ENCODE measurements at places on chromosomes 3 and 15.

- DNase-seq: no peak
Observed at GRCh38 chr3:45225465-45226205, 452 bp downstream of the TMEM158 start.

GRCh38 chr3:193772422-193772763 lies 179.4 kb downstream of the OPA1 start:
- no peak for DNase-seq

GRCh38 chr3:77078279-77078678 lies 38.4 kb downstream of the ROBO2 start:
- DNase-seq: no peak

- DNase-seq: no peak
Observed at GRCh38 chr3:188926111-188926510, 245.7 kb upstream of the TPRG1 start.

GRCh38 chr3:54878145-54878544 lies 49.7 kb downstream of the LRTM1 start:
- no peak for DNase-seq

DNA sequence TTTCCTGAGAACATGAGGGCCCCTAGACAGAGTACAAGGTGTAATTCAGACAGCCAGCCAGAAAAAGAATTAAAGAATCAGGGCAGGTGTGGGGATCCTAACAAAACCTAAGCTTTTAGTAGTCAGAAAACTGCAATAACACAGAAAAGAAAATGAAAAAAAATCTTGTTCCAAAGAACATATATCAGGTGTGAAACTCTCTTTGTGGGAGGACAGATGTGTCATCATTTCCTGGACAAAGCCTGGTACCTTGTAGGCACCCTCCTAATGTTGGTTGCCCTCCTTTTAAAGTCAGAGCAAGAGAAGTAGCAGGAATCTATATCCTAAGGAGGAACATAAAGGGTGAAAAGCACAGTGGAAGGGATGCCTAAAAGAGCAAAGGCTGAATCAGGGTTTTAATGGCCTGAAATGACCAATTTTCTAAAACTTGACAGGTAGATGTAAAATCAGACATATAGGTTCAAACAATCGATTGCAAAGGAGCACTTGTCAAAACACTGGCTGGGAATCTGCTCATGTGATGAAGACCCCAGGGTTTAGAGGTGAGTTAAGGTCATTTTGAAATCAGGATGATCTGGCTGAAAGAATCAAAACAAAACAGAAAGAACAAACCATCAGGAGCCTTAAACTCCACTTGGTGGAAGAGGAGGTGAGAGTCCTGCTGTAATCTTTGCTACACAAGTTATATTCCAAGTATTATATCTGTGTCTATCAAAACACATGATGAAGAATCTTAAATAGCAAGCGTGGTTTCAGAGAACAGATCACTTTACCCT lies 54.9 kb downstream of the TGFBR2 start:
- DNase-seq: no peak

- DNase-seq: no peak
Observed at GRCh38 chr3:26099692-26100091, 309.8 kb downstream of the OXSM start.

DNA sequence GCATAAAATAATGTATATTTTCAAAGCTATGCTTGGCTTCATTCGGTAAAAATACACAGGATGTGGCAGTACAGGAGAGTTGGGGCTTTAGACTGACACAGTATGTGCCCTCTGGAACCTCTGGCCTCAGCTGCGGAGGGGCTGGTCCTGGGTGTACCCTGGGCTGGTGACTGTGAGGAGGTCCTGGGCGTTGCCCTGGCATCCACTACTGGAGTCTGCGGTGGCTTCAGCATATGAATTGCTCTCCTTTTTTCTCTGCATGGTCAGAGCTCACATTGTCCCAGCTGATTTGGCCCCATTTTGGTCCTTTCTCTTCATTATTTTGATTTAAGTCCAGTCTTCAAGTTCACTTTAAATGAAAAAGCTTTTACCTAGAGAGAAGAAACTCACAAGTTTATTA lies 40.5 kb upstream of the CORO2B start:
- no peak for DNase-seq

GRCh38 chr3:53046171-53047170 lies 598 bp upstream of the SFMBT1 start:
- no peak for DNase-seq

DNA sequence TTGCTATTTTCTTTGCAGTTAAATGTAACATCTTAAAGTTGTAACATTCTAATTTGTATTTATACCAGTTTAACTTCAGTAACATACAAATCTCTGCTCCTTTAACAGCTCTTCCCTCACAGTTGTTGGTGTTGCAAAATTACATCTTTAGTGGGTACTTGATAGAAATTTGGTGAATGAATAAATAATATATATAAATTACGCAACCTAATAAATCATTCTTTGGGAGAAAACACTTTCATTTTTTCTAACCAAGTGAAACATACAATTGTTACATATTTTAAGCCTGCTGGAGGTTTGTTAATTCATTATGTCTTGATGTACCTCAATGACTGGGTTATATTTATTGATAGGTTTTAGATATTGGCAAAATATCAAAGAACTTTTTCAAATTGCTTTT lies 118.8 kb downstream of the PLD1 start:
- DNase-seq: no peak

GRCh38 chr3:190000187-190000860 lies 120.4 kb downstream of the P3H2 start:
- no peak for DNase-seq

- no peak for DNase-seq
Observed at GRCh38 chr15:40338041-40338657, 2.6 kb downstream of the CCDC9B start.

GRCh38 chr3:146035366-146035765 lies 125.6 kb downstream of the PLOD2 start:
- DNase-seq: no peak

DNA sequence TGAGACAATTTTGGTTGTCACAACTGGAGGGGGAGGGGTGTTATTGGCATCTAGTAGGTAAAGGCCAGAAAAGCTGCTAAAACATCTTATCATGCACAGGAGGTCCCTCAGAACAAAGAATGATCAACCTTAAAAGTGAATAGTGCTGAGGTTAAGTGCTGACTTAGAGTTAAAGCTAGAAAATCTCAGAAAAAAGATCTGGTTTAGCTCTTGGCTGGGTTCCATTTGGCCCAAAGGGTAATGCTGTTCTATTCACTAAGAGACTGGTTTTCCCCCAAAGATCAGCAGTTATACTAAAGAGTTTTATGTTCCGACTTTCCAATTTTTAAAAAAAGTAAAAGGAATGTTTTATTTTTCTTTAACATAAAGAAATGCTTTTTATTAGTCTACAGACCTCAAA lies 15.6 kb downstream of the DCBLD2 start:
- DNase-seq: no peak

DNA sequence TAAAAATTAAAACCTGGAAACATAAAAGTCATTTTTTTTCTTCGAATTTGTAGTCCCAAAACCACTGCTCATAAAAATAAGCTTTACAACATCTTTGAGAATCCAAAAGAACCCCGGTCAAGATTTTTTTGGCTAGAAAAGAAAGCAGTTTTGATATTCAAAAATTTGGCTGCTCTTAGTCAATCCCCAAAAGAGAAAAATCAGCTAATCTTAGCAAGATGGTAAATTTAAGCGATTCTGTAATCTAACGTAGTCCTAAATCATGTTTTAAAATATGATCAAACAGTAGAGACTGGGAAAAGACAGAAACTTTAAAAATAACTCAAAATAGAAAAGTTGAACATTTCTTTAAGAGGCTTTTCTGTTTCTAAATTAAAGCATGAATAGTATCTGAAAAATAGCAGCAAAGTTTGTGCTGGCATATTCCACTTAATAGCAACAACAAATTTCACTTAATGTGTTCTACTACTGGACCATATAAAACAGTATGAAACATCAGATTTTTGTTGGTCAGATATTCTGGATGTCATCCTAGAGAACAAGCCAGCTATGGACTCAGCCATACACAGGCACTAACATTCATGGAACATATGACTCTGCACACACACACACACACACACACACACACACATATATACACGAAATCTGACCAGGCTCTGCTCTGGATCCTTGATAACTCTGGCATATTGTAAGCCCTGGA lies 19.1 kb upstream of the NR2F2 start:
- DNase-seq: no peak

DNA sequence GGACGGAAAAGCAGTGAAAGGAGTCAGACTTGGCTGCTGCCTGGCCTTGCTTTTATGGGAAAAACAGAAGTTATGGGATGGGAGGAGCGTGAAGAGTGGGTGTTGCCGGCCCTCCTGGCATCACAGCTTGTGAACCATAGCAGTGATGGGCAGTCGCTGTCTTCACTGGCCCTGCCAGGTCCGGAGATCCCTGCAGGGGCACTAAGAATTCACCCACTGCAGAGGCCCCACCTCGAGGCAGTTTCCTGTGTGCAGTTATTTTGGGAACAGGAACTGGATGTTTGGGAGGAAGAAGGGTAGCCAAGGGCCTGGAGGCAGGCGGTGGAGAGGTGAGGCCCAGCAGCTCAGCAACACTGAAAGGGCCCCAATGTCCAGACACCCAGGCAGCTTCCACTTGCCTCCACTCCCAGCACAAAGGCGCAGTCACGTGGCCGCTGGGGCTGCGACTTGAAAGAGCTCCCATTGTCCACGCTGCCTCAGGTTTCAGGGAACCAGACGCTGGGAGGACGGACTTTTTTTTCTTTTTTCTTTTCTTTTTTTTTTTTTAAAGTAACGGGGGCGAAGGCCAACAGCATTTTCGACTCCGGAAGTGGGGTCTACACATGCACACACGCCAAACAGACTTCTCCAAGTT lies 255.6 kb downstream of the ZNF621 start:
- DNase-seq: no peak

- no peak for DNase-seq
Observed at GRCh38 chr3:138492980-138493675, 58.7 kb downstream of the ESYT3 start.

GRCh38 chr3:112557976-112558375 lies 3.8 kb downstream of the ATG3 start:
- DNase-seq: no peak

DNA sequence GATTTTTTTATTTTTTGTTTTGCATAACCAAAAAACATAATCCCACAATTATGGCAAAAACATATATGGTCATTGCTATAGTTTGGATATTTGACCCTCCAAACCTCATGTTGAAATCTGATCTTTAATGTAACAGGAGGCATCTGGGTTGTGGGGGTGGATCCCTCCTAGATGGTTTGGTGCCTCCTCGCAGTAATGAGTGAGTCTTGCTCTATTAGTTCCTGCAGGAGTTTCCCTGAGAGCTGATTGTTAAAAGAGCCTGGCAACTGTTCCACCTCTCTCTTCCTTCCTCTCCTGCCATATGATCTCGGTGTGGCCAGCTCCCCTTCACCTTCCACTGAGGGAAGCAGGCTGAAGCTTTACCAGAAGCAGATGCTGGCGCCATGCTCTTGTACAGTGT lies 33.2 kb upstream of the TRIM59 start:
- DNase-seq: no peak

GRCh38 chr3:48023377-48023776 lies 7.2 kb upstream of the MAP4 start:
- no peak for DNase-seq

DNA sequence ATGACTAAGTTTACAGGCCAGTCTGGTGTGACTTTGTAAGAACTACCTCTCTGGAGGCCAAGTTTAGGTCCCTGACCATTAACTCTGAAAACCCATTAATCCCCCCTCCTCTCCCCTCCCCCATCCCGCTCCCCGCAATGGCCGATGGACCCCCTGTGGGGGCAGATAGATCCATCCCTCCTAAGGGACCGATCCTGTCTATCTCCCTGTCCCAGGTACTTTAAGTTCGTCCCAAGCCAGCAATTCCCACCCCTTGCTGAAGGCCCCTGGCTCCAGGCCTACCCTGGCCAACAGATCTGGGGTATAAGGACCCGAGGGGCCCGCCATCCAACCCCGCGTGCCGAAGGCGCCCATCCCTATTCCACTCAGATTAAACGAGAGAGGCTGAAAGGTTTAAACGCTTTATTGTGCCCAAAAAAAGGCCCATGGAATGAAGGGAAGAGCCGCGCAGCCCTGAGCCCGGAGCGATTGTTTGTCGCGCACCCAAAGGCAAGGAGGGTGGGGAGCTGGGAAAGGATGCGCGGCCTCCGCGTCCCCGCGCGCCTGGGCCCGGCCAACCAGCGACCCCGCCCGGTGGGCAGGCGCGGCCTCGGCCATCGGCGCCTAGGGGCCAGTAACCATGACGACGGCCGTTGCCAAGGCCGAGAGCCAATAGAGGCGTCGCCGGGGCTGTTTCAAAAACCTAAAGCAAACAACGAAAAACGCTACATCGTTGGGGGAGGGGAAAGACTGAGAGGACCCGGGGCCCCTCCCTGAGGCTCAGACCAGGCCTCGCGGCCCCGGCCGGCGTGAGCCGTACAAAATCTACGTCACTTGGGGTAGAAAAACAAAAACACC lies 35.9 kb downstream of the HMCES start:
- no peak for DNase-seq

GRCh38 chr3:180646187-180646790 lies 33.0 kb downstream of the CCDC39 start:
- DNase-seq: no peak
